ENCODE measurements at places on chromosomes 5 and 9. TPM values are rescaled to one million over a fixed set of nuclear protein-coding genes. Genes with fewer than 3 reads are reported as not detected.

Gene CCDC192
- total RNA-seq = not detected

Gene SMARCA2
- 115 TPM for total RNA-seq

GRCh38 chr9:118091711-118092500, 387.7 kb downstream of the TLR4 start:
- H3K4me3 ChIP-seq = no peak overlapping the region
- H3K4me1 ChIP-seq = no peaks in the 10 kb centered on the region
- DNase-seq = no peak
- H3K27me3 ChIP-seq = no peaks in the 10 kb centered on the region

Gene NOL8
- total RNA-seq = 37.2 TPM

Measured in osteocyte (in vitro differentiated cells).